ENCODE measurements at places on chromosomes 16 and 17.

DNA sequence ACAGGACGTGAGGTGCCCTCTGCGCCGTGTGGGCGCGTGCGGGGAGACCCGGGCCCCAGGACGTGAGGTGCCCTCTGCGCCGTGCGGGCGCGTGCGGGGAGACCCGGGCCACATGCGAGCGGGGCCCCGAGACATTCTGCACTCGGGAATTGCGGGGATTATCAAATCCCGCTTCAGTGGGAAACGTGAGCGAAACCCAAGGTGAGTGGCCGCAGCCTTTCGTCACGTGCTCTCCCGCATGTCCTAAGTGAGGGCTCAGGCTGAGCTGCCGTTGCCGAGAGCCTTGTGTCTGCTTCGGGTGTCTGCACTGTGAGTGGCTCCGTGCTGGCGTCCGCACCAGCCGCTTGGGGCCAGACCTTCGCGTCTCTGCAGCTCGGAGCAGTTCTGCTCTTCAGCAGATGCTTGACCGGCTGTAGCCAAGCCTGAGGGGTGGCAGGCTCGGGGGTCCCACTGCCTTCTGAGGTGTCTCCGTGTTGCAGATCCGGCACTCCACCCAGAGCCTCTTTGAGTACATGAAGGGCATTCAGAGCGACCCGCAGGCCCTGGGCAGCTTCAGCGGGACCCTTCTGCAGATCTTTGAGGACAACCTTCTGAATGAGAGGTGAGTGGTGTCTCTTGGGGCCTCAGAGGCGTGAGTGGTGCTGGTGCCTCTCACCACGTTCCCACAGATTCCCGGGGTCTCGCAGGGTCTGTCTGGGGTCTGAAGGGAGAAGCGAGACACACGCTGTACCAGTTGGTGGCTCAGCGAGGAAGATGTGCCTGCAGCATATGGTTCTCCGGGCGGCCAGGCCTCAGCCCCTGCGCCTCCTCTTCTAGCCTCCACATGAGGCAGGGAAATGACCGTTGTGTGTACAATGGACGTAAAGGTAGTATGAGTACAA is 90.5 kb upstream of the ZNF750 start:
- DNase-seq, result peak; percentile 71

DNA sequence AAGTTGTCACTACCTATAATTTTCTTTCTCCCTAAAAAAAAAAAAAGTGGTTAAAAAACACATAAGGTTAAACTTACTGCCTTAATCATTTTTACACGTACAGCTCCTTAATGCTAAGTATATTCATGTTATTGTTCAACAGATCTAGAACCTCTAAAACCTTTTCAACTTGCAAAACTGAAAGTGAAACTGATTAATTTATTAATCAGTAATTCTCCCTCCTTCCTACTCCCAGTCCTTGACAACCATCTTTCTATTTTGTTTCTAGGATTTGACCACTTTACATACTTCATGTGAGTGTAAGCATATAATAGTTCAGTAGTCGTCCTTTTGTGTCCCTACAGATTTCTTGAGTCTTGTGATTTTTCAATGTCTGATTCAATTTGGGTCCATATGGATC is 251.4 kb upstream of the KIF2B start:
- no peak for DNase-seq

DNA sequence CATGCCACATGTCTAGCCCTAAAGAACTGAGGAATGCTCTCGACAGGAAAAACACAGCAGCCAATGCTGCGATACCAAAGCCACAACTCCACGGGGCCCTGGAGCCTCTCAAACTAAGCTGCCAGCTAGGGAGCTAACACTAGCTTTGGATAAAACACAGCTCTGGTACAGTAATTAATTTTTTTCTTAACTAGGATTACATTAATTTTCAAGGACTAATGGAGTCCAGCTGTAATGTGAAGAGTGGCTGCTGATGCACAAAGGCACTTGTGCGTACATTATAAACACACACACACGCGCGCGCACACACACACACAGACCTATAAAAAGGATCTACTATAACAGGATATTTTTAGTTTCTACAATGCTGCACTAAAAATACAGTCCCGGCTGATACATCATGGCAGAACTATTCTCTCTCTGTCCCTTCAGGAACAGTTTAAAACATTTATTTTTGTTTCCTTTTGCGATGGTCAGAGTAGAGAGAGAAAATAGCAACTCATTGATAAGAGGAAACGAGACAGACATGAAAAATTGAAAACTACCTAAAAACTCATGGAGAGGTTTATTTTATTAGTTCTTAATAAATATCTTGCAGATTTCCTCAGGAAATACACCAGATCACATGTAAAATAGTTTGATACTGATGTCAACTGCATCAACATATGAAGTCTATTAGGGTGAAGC is 88.5 kb downstream of the SMG6 start:
- peak; percentile 73 for DNase-seq

DNA sequence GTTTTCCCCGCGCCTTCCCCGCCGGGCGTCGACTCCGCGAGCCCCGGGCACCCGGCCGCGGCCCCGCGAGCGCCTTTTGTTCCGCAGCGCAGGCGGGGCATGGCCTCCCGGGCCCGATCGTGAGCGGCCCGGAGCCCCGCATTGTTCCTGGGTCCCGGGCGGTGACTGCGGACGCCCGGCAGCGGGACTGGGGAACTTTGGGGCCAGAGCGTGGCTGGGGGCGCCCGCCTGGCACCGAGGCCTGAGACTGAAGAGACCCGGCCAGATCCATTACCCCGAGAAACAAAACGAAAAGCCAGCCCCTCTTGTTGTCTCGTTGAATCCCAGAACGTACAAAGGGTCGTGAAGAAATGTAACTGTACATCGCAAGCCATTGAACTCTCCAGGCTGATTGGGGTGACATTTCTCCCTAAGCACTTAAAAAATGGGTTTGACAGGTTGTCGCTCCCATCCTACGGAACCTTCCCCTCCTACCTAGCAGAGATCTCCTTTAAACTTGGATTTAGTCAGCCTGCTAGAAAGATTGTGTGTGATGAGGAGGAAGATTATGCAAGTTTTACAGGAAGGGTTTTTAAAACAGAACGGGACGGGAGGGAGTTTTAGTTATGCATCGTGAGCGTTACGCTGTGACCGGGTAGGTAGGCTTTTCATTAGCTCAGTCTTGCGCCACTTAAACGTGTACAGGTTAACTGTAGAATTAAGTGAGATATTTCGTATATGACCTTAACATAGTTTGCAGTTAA is 825 bp downstream of the METTL9 start:
- no peak for DNase-seq

GRCh38 chr16:47182318-47182717 is 38.6 kb upstream of the NETO2 start:
- DNase-seq, result no peak

GRCh38 chr16:8110572-8111514 is 479.5 kb downstream of the TMEM114 start:
- no peak for DNase-seq

- DNase-seq, result peak; percentile 83
These were observed 15.6 kb upstream of the TMEM98 start for GRCh38 chr17:32912218-32912897.

- DNase-seq, result no peak
These were observed 610 bp downstream of the VPS4A start for GRCh38 chr16:69311533-69312387.

- no peak for DNase-seq
These were observed 372 bp upstream of the NDE1 start for GRCh38 chr16:15649727-15650018.

- no peak for DNase-seq
These were observed 338.9 kb upstream of the C16orf82 start for GRCh38 chr16:26727848-26728247.

DNA sequence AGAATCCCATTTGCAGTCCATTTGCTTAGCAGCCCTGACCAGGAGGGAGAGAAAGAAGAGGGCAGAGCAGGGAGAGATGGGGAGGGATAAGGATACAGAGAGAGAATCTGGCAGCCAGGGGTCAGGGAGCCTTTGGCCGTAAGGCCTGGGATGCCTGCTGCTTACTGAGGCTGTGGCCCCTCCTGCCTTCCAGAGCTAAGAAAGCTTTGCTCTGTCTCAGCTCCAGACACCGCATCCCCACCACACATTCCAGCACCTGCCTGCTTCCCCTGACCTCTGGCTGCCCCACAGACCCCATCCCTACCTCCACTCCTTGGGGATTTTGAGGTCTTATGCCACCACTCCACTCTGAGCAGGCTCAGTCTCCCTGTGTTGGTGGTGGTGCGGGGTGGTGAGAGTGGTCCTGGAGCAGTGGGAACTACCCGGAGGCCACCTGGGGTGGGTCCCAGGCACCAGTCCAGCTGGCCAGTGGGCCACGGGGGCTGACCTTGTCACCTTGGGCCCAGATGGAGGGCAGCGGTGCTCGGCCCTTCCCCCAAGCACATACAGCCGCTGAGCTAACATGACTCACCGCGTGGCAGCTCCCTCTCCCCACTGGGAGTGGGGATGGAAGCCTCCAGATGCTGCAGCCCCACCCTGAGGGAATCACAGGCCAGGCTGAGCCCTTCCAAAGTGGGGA is 58.3 kb downstream of the RAI1 start:
- DNase-seq, result peak; percentile 75

All from aorta (tissue), 5 donors.